ENCODE measurements at places on chromosomes 5 and 9.

- DNase-seq, result no peak
These were observed 734.4 kb upstream of the ADAMTS16 start for GRCh38 chr5:4405614-4406219.

DNA sequence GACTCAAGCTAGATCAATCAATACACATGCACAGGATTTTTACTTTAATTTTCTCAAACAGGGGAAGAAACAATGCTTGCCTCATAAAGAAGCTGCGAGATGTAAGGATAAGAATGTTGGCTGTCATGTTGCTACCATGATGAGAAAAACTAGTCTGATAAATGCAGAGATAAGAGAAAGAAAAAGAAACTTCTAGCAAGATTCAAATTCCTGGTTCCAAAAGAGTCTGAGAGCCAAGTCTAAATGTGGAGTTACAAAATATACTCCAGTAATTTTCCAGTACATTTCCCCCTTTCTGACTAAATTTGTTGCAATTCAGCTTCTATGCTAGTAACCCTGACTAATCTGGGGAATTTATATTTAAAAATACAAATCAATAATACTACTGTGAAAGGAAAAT, 10.4 kb upstream of the ANXA1 start:
- no peak for DNase-seq

- no peak for DNase-seq
These were observed 287.7 kb downstream of the FBXL7 start for GRCh38 chr5:15787681-15788080.

GRCh38 chr9:127682351-127683136, 24.2 kb upstream of the CFAP157 start:
- no peak for DNase-seq

- DNase-seq, result no peak
These were observed 129.7 kb downstream of the ARL15 start for GRCh38 chr5:54180630-54181031.

DNA sequence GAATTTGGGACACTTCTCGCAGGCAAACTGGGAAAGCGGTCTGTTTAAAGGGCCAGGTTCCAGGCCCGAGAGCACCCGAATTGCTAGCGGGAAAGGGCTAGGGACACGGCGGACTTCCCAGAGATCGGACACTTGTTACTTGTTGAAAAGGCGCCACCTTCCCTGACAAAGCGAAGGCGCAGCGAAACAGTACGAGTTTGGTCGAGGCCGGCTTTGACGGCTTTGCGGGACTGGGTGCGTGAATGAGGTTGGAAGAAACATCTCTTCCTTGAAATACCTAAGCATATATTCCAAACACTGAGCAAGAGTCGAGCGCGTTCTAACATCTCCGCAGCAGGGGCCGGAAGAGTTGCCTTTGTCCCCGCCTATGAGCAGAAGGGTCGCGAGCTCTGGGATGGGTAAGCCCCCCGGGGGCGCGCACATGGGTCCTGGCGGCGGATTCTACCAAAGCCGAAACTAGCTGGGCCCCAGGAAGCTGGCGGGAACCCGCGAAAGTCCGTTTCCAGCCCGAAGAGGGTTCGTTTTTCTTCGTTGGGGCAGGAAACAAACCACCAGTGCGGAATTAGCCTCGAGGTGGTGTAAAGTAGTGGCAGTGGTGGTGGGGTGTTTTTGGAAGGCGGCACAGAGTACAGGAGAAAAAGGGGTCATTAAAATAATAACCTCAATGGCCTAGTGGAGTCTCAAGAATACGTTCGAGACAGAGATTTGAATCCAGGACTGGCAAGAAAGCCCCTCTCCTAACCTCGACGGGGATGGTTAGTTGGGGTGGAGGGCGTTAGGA, 1.5 kb downstream of the GDNF start:
- no peak for DNase-seq

Data from COLO829 (cell line).